ENCODE measurements at places on chromosomes 12 and 14. TPM values are rescaled to one million over a fixed set of nuclear protein-coding genes. Genes with fewer than 3 reads are reported as not detected.

DNA sequence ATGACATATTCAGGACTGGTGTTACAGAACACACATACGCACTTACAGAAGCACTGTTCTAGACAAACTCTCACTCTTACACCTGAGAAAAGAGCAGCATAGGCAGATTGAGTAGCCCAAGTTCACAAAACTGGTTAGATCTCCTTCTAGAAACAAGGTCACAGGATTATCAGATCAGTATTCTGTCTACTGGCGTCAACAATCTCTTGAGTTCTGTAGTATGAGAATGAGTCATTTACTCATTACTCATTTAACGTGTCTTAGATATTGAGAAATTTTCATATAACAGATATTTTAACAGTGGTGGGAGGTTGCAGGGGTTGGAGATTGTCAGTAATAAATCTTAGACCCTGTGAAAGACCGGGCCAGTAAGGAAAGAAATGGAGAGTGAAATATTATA is 2.8 kb upstream of the TSPAN8 start:
- H3K4me1 ChIP-seq, result no peaks in the 10 kb centered on the region
- no peak overlapping the region for H3K4me3 ChIP-seq
- H3K36me3 ChIP-seq, result no peaks in the 10 kb centered on the region
- no peak overlapping the region for H3K27ac ChIP-seq
- DNase-seq, result no peak

GRCh38 chr14:77125281-77125801 is 16.2 kb downstream of the ZDHHC22 start:
- H3K4me3 ChIP-seq, result peak overlapping the region; percentile 58
- H3K4me1 ChIP-seq, result peaks cover 38% of the 10 kb centered on the region
- H3K36me3 ChIP-seq, result no peaks in the 10 kb centered on the region
- no peak overlapping the region for H3K27ac ChIP-seq
- no peak for DNase-seq

The PARPBP gene
- total RNA-seq, result 0.83 TPM

GRCh38 chr14:69107407-69108003 is 45.4 kb downstream of the DCAF5 start:
- H3K4me3 ChIP-seq, result no peak overlapping the region
- peak overlapping the region; percentile 52 for H3K27ac ChIP-seq

The REM2 gene
- 0.66 TPM for total RNA-seq
